Activated T-cell treated with anti-CD3 and anti-CD28 coated beads for 4 hours (primary cell): ENCODE measurements at places on chromosomes 7 and 10.

- no peak for DNase-seq
Measured at GRCh38 chr10:13743101-13743693, 156.4 kb downstream of the PRPF18 start.

- no peak for DNase-seq
Measured at GRCh38 chr10:67079126-67079525, 153.3 kb downstream of the LRRTM3 start.

DNA sequence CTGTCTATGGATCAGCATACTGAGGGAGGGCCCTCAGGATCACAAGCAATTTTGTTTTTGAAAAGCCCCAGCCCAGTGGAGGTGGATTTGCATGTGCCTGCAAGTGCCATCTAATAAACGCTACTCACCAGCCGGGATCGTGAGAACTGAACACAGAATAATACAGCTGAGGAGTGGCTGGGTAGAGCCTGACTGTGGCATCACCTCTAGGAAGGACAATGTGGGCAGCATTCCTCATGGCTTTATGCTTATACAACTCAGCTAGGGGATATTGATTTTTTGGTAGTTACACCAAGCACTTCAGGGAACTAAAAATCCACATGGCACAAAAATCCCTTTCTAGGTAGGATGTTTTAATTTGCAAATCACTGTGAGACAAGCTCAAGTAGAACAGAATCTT, 72.7 kb upstream of the PALS2 start:
- no peak for DNase-seq

GRCh38 chr7:94406696-94407095, 12.0 kb downstream of the COL1A2 start:
- DNase-seq = no peak

DNA sequence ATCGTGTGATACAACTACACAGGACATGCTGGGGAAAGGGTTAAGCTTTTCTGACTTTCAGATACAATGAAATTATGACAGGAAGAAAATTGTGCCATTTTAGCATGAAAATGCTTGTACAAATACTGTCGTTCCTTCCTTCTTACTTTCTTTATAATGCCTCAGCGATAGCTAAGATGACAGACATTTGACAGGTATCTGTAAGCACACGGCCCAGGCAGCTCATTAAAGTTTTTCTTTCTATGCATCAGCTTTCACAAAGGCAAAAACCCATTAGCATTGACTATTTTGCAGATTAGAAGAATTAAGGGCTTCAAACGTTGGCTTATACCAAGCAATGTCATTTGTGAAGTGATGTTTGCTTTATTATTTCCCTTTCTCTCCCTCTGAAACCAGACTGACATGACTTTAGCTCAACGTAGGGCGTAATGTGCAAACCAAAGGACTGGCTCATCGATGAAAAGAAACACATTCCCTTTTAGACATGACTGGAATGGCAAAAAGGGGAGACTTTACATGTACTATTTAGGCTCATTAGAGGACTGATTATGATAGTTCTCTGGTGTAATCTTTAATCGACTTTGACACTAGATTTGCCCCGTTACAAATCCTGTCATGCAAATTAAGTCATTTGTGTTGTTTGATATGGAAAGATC, 258.4 kb upstream of the SP8 start:
- no peak for DNase-seq

DNA sequence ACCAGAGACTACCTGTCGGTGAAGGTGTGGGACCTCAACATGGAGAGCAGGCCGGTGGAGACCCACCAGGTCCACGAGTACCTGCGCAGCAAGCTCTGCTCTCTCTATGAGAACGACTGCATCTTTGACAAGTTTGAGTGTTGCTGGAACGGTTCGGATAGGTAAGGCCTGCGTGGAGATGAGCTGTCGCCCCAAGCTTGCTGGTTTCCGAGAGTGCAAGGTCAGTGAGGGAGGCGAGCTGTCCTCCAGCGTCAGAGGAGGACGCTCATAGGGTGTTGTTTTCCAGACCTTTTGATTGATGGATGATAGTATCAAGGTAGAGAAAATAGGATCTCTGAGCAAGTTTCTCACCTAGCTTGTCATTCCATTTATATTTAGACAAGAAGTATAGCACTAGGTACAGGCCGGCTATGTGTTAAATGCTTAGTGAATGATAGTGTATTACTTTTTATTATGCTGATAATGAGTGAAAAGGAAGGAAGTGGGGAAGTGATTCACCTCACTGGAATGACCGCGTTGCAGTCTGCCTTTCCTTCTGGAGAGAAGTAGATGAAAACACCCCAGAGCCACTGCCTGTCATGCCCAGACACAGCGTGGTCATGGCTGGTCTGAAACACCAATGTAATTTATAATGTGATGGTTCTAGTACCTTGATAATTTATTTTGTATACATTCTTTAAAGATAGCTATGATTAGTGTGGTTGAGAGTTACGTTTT, 33.9 kb downstream of the BNIP3 start:
- DNase-seq = no peak

DNA sequence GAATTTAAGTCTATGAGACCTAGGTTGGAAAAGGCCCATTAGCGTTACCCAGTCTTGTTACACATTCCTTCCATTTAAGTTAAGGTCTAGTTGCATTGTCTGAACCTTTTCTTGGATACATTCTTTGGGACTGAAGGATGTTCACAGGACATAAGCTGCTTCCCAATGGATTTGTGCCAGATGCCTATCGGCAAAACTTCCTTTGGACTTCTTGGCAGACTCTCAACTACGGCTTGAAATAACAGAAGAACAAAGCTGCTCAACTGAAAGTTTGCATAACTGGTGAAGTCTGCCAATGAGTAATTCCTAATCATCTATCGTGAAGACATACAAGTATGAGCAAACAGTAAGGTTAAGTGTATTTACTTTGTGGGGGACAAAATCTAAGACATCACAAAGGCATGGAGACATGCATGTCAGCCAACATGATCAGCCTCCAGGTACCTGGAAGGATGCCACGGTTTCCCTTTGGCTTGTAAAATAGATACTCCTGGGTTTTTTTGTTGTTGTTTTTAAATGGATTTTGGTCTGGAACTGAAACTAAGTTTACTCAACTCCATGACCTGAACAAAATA, 35.4 kb downstream of the MALSU1 start:
- no peak for DNase-seq

GRCh38 chr10:672203-672602, 17.3 kb downstream of the DIP2C start:
- no peak for DNase-seq

DNA sequence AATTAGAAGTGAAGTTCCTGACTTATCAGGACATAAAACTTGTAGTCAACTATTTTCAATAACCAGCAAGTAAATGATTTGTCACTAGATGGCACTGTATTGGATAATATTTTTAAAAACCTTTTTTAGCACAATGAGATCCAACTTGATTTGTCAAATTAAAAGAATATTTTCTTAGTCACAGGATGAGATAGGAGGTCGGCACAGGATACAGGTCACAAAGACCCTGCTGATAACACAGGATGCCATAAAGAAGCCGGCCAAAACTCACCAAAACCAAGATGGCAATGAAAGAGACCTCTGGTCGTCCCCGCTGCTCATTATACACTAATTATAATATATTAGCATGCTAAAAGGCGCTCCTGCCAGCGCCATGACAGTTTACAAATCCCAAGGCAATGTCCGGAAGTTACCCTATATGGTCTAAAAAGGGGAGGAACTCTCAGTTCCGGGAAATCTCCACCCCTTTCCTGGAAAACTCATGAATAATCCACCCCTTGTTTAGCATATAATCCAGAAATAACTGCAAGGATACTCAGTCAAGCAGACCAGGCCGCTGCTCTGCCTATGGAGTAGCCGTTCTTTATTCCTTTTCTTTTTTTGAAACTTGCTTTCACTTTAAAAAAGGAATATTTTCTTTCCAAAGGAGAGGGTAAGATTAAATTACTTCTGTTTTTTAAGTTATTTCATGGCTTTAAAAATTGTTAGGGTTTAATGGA, 255.7 kb upstream of the MKLN1 start:
- DNase-seq = no peak

DNA sequence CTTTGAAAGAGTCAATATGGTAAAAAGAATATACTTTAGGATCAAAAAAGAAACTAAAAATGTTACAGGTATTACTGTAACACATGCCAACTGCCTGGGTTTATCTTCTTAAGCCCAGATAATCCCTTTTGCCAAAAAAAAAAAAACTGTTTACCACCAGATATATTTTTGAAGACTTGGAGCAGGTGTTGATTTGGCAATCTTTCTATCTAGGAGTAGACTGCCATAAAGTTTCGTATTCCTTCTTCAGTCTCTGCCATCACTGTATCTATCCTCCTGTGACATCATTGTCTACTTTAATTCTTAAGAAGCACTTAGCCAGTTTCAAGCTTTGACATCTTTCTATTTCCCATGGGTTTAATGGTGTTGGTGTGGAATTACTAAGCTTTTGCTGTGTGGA, 161.0 kb downstream of the ST7 start:
- DNase-seq = no peak

GRCh38 chr7:149735779-149736477, 37.5 kb downstream of the ZNF467 start:
- DNase-seq = no peak

GRCh38 chr10:63318491-63318890, 147.3 kb downstream of the JMJD1C start:
- DNase-seq = no peak

- DNase-seq = no peak
Measured at GRCh38 chr7:150999497-151000230, 8.8 kb downstream of the NOS3 start.

DNA sequence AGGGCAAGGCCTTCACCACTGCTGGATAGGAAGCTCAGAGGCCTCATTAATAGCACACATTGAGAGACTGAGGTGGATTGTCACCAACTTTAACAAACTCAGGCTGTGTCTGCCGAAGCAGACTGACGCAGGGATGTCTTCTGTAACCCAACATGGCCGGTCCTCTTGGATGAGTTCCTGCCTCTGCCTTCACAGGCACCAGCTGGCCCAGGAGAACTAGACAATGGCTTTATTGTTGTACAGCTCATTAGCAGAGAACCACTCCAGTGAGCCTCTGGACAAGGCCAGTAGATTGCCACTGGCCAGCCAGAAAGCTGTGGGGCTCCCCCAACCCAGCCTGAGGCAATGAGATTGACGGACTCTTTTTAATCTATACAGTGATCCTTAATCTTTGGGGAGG, 9.4 kb downstream of the NODAL start:
- no peak for DNase-seq

DNA sequence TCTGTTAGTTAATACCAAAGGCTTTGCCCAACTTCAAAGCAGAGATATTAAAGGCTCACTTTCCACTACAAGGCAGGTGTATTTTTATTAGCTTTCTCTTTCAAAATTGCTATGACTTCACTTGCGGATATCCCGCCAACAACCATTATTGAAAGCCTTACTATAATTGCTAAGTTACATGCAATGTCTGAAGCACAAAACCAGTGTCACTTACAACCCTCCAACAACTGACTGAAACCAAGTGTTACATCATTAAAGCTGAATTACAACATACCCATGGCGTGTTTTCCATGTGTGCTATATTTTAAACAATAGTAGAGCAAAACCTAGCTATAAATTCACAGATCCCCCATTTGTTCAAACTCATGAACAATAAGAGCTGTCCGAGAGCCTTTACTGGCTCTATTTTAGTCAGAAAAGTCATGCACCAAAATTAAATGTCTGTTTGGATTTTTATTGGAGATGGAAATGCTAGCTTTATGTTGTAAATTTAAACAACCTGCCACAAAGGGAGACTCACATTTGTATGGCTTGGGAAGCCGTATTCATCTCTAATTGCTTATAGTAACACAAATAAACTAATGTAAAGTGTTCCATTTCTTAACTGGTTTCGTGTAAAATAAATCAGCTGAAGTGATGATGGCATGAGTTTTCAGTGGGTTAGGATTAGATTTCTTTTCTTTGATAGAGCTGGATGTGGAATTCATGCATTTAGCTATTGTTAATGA, 227.1 kb downstream of the AGMO start:
- no peak for DNase-seq

- no peak for DNase-seq
Measured at GRCh38 chr10:13087986-13088618, 11.9 kb upstream of the OPTN start.

DNA sequence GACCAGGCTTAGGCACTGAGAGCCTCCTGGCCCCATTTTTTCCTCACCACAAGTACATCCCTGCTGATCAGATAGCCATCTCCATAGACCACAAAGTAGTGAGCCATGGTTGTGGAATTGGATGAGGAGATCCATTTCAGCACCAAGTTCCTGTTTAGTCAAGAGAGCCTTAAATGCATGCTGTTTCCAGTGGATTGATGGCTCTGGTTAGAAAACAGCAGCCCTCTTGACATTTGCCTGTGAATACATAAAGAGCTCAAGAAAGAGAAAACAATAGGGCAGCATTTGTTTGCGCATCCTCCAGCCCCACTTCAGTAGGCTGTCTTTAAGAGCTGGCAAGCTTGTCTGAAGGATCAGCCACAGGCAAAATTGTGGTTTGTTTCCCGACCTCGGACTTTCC, 251.2 kb downstream of the POU6F2 start:
- DNase-seq = no peak

DNA sequence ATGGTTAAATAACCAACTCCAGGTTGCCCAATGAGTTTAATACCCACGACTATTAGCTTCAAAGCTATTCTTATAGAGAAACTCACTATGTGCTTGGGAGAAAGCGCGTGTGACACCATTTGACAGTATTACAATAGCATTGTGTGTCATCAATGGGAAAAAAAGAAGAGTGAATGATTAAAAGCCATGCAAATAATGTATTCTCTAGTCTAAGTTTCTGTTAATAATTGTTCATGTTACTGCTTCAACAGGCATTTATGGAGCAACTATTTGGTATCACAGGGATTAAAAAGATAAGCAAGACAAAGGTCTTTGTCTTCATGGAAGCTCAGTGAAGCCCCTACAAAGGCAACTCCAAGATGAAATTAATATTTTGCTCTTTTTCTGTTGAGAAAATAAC, 47.2 kb downstream of the CAV1 start:
- no peak for DNase-seq

DNA sequence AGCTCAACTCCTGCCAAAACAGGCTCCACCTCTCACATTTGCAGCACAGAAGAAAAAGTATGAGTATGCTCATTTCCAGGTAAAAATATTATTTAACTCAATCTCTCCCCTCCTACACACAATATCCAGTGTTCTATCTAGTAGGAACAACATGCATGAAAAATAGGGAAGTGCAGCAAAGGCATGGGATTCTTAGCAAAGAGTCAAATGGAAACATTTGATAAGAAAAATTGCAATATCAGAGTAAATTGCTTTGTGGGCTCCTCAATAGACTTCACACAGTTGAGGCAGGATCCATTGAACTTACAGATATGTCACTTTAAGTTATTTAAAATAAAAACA, 150.9 kb downstream of the ANK3 start:
- no peak for DNase-seq

GRCh38 chr10:120971671-120972070, 120.5 kb downstream of the WDR11 start:
- no peak for DNase-seq

DNA sequence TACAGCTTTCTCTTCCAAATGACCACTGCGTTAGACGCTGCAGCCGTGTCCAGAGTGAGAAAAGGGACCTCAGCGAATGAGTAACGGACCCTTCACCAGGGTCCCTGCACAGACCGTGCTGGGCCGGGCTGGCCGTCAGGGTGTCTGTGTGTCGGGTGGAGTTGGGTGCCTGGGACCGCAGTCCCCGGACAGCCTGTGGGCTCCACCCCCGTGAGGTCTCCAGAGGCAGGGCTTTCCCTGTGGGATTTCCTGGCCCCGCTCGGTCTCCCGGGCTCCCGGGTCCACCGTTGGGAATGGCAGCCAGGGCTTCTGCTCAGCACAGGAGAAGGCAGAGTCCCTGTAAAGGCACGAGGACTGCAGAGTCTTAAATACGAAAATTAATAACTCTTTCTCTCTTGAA, 509.7 kb downstream of the TCERG1L start:
- no peak for DNase-seq

- no peak for DNase-seq
Measured at GRCh38 chr10:74949034-74949832, 122.8 kb downstream of the KAT6B start.
